ENCODE measurements at places on chromosomes 7 and 10. TPM values are rescaled to one million over a fixed set of nuclear protein-coding genes. Genes with fewer than 3 reads are reported as not detected.

The PRPS1L1 gene
- total RNA-seq = not detected

The AGMO gene
- total RNA-seq = not detected

The ZNF425 gene
- total RNA-seq = 2.9 TPM

The AUTS2 gene
- 3.9 TPM for total RNA-seq

The PRKG1 gene
- total RNA-seq = 19.0 TPM

The BTBD16 gene
- not detected for total RNA-seq

The GBX1 gene
- total RNA-seq = not detected

The TRIL gene
- under 0.01 TPM for total RNA-seq

The UBTD1 gene
- total RNA-seq = 30.3 TPM

The TUBB8 gene
- total RNA-seq = not detected

The FAM149B1 gene
- total RNA-seq = 28.5 TPM

DNA sequence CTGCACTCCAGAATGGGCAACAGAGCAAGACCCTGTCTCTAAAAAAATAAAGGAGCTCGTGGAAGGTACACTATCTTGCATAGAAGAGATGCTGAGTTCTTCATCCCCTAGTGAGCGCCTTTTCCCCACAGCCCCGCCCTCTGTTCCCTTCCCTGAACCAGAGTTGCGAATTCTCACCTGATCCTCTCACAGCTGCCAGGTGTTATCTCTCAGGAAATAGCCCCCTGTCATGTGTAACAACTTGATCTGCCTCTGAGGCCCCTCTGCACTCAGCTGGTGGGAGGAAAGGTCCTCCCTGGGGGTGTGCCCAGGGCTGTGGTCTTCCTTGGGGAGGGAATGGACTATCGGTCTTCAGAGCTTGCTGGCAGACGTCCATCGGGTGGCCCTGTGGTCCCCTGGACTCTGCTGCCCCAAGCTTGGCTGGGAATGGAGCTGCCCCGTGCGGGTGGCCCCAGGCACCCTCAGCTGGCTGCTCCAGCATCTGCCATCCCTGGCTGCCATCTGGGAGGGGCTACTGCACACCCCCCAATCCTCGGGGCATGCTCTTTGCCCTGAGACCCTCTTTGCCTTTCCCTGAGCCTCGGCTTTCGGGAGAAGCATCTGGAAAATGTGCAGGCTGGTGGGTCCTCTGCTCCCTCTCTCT, 21.7 kb upstream of the BNIP3 start:
- no peak for DNase-seq

DNA sequence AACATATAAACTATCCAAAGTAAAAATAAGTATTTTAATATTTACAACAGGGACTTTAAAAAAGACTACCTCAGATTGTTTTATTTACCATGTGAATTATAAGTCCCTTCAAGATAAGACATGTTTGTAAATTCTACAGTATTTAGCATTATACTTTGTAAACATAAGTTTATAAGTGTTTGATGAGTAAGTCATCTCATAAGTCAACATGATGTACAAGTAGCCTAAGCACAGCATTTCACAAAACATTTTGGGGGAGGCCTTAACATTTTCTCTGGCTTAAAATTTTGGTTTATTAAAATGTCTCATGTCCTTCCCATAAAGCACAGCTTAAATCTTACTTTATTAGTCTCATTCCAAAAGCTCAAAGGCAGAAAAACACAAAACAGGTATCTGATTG, 15.4 kb downstream of the EPC1 start:
- peak; percentile 34 for DNase-seq

DNA sequence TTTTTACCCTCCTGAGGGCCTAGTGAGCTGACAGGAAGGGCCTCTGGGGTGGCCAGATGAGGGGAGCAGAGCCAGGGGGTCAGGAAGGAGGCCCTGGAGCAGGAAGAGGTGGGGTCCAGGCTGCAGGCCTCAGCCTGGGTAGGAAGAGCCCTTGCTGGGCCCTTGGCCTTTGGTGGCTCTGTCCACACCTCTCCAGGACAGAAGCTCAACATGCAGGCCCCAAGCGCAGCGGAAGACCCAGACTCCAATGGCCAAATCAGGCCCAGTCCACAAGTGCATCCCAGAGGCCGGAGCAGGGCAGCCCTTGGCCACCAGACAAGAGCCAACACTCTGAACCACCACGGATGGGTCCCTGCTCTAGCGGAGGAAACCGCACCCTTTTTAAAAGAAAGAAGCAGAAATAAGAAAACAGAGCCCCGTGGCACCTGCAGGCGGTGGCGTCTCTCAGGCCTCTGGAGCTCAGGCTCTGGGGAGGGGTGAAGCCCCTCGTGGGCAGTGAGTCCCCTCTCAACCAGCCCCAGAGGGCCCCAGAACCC, 52.8 kb downstream of the FOXL3 start:
- no peak for DNase-seq

DNA sequence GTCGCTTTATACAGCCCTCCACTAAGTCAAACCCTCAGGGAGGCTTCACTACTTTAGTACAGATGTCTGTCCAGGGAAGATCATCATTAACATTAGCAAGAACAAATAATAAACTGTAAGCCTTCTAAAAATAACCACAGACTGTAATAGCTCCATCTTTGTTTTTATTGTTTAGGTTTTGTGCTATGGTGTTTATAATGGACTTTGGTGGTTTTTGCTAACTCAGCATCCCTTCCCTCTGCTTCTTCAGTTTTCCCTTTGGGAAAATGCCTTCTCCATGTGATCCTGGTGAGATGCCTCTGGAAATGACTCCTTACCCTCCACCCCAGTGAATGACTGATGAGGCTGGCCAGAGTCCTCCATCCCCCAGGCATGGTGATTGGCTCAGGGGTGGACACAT, 131.3 kb downstream of the ICA1 start:
- DNase-seq = no peak

DNA sequence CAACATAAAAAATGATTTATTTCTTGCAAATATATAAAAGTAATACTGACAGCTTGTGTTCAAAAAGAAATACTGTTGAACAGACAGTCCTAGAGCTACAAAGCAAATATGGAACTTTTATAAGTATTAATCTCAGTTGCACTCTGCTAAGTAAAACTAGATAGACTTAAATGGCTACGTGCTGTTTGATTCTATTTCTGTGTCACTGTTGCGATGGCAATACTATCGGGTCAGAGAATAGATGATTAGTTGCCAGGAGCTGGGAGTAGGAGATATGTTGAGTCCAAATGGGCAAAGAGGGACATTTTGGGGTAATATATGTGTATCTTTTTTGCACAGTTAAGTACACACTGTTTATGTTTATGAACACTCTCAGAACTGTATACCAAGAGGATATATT, 41.1 kb upstream of the VWDE start:
- no peak for DNase-seq

- no peak for DNase-seq
These were observed 213.8 kb upstream of the ZNF804B start for GRCh38 chr7:88545663-88546062.

- peak; percentile 42 for DNase-seq
These were observed 101.1 kb upstream of the TARP start for GRCh38 chr7:38374507-38374906.

- DNase-seq = no peak
These were observed 36.2 kb upstream of the USP6NL start for GRCh38 chr10:11647676-11648075.

- no peak for DNase-seq
These were observed 107.8 kb downstream of the SRI start for GRCh38 chr7:88111954-88112471.

- no peak for DNase-seq
These were observed 100.6 kb downstream of the LYZL1 start for GRCh38 chr10:29389493-29389892.

DNA sequence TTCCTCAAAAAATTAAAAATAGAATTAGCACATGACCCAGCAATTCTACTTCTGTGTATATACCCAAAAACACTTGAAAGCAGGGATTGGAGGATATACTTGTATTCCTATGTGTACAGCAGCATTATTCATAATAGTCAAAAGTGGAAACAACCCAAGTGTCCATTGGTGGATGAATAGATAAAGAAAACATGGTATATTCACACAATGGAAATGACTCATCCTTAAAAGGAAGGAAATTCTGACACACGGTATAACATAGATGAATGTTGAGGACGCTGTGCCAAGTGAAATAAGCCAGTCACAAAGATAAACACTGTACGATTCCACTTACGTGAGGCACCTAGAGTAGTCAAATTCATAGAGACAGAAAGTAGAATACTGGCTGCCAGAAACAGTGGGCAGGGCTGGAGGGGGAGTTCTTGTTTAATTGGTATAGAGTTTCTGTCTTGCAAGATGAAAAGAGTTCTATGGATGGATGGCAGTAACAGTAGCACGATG, 26.6 kb upstream of the KAT6B start:
- DNase-seq = peak; percentile 28

GRCh38 chr7:157499121-157499834, 162.5 kb downstream of the DNAJB6 start:
- no peak for DNase-seq

DNA sequence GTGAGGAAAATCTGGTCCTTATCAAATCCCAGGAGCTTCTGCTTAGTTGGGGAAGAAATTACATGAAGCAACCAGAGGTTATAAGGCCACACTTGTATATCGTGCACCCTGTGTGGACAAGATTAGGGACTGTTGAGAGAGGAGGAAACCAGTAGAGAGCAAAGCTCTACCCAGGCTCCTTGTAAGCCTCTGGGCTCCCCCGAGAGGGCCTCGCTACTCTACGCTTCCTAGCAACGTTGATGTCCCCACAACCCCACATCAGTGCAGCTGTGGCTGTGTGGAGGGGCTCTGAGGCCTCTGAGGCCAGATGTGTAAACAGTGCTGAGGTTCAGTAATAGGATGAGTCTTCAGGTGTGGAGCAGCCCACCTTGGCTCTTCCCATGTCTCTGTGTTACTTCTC, 16.0 kb downstream of the HIF1AN start:
- DNase-seq = no peak

- no peak for DNase-seq
These were observed 17.5 kb upstream of the CPVL start for GRCh38 chr7:29163854-29164253.

DNA sequence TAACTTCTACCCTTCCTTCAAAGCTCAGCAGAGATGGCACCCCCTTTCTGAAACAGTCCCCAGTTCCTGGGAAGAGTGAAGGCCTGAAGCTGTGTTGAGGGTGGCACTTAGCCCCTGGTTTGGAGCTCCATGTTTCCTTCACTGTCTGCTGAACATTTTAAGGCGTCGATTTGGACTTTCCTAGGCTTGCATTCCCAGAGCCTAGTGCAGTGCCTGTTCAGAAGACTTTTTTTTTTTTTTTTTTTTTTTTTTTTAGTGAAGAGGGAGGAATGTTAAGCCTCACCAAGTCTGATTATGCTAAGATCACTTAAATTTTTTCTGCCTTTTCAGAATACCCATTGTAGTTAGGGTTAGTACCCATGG, 97.0 kb downstream of the PFKFB3 start:
- no peak for DNase-seq

DNA sequence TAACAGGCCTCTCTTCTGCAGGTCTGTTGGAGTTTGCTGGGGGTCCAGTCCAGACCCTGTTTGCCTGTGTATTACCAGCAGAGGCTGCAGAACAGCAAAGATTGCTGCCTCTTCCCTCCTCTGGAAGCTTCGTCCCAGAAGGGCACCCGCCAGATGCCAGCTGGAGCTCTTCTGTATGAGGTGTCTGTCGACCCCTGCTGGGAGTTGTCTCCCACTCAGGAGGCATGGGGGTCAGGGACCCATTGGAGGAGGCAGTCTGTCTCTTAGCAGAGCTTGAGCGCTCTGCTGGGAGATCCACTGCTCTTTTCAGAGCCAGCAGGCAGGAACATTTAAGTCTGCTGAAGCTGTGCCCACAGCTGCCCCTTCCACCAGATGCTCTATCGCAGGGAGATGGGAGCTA, 361.1 kb upstream of the NRP1 start:
- no peak for DNase-seq

DNA sequence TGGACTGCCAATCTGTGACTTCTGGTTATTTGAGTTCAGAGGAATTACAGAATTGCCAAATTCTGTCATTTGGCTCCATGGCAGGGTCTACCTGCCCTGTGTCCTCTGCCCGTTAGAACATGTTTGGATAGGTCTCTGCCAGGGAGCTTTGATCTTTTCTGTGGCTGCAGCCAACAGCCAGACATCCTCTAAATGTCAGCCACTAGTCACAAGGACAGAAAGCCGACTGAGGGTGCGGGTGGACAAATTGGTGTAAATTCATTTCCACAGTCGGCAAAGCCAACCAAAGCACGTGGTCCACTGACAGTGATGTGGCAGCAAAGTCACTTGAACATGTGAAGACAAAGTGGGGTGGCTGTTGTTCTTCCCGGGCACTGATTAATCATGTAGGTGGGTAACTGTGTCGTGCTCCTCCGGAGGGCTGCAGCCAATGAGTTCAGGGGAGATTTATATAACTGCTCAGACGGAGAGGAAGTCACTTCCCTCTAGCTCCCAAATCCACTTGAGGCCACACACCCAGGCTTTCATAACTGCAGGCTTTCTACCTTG, 26.7 kb upstream of the CAMK1D start:
- no peak for DNase-seq
